Foreskin keratinocyte (primary cell): ENCODE measurements at places on chromosomes 3 and 15.
A peak's percentile ranks its signal among the peaks of the same experiment; 100 is the strongest.

- DNase-seq, result no peak
Measured at GRCh38 chr3:123267821-123268220, 66.1 kb downstream of the SEC22A start.

- DNase-seq, result no peak
Measured at GRCh38 chr15:48915861-48916260, 37.9 kb downstream of the EID1 start.

- DNase-seq, result peak; percentile 34
Measured at GRCh38 chr3:63228677-63229076, 49.4 kb upstream of the SYNPR start.

GRCh38 chr3:55185380-55185779 lies 257.5 kb upstream of the LRTM1 start:
- no peak for DNase-seq

- DNase-seq, result no peak
Measured at GRCh38 chr3:184339001-184339400, 1.6 kb downstream of the FAM131A start.
